ENCODE measurements at places on chromosomes 13 and 19.

- DNase-seq: no peak
Observed at GRCh38 chr13:39870197-39870747, 214.8 kb downstream of the COG6 start.

- no peak for DNase-seq
Observed at GRCh38 chr13:37207691-37208451, 102.4 kb upstream of the CSNK1A1L start.

GRCh38 chr19:42272535-42272897 lies 3.5 kb downstream of the CIC start:
- no peak for DNase-seq

DNA sequence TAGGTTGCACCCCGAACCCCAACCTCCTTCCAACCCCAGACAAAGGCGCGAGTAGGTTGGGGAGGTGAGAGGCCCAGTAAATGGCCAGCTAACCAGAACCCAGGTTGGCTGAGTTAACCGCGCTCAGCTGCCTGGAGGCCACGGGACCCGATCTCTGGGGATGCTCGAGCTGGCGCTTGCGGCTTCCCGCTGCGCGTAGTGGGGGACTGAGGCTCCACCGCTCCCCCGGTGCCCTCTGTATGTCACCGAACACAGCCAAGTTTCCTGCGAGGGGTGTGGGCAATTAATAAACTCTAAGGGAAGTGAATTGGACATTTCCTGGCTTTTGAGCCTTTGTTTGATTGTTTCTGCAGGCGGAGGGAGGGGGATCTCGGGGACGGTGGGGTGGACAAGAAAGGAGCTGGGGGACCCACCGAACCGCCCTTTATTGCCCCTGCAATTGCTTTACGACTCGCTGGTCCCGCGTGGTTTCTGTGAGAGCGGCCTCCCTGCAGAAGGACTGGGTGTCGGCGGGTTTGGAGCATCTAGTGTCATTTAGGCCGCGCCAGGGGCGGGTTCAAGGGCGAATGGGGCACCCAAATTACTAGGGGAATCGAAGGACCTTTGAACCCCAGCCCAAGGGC lies 3.5 kb upstream of the ZIC5 start:
- no peak for DNase-seq

- DNase-seq: no peak
Observed at GRCh38 chr13:46624353-46624752, 71.4 kb downstream of the LRCH1 start.

Measured in NCI-H1048 (cell line).